AG08396 (cell line): ENCODE measurements at places on chromosomes 3 and 15.

GRCh38 chr3:194162070-194162678 lies 26.2 kb downstream of the HES1 start:
- no peak for DNase-seq

- DNase-seq = no peak
Observed at GRCh38 chr15:68211656-68212320, 6.7 kb upstream of the CALML4 start.

DNA sequence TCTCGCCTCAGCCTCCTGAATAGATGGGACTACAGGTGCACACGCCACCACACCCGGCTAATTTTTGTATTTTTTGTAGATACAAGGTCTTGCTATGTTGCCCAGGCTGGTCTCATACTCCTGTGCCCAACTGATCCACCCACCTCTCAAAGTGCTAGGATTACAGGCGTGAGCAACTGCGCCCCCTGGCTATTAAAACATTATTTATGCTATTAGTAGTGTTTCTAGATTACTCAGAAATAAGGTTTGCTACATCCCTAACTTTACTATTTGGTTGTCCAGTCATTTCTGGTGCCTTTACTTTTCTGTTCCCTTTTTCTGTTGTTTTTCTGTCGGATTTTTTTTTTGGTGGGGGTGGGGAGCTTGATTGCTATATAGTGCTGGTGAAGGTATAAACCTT lies 393.6 kb upstream of the TPM1 start:
- DNase-seq = no peak

DNA sequence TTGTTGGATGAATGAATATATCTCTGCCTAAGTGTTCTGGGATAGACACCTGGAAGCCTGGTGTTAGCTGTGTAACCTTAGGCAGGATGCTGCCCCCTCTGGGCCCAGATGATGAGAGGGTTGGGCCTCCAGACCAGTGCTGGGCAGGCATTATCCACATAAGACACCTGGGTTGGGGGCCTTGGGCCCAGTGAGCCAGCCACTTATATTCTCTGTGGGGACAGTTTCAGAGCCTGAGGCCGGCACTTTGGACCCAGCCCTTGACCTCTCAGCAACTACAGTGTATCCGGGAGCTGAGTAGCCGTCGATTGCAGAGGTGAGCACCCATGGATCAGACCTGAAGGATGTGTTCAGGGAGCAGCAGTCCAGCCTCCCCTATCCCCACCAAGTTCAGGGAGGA lies 2.2 kb downstream of the HEMK1 start:
- no peak for DNase-seq

- DNase-seq = no peak
Observed at GRCh38 chr3:185221203-185221602, 32.6 kb downstream of the EHHADH start.

DNA sequence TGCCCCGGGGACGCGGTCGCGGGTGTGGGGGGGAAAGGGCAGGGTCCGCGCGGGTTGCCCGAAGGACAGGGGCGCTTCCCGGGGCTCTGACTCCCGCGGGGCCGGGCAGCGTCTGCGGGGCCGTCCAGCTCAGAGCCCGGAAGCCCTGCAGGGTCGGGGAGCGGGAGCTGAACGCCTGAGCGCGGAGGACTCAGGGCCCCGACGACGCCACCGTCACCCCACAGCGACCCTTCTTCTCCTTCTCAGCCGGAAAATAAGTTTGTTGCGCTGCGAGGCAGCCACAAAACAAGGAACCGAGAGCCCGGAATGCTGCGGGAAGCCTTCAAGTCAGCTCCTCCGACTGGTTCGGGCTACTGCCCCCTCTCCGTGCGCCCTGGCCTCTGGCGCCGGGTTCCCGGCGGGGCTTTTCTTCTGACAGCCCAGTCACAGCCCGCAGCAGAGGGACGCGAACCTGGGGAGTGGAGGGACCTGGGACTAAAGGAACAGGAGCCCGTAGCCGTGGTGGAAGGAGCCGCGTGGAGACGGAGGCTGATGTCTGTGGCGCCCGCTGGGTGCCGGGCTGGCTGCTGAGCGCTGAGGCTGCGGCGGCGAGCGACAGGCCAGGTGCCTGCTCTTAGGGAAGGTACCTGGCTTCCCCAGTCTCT lies 484 bp downstream of the CNTN4 start:
- no peak for DNase-seq

DNA sequence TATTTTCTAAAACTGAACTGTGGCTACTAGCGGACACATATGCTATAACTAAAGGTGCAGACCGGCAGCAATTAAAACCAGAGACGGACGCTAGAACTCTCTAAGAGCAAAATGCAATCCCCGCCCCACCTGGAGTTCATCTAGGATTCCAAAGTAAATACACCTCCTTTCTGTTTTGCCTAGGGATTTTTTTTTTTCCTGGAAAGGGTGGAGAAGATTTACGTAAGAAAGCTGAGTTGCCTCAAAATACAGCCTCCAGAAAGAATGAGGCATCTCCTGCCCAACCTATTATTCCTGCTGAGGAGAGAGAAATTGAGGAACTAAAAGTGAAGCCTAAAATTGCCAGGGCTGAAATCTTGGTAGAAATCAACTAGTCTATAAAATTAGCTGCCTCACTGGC lies 150.2 kb downstream of the TP63 start:
- no peak for DNase-seq

DNA sequence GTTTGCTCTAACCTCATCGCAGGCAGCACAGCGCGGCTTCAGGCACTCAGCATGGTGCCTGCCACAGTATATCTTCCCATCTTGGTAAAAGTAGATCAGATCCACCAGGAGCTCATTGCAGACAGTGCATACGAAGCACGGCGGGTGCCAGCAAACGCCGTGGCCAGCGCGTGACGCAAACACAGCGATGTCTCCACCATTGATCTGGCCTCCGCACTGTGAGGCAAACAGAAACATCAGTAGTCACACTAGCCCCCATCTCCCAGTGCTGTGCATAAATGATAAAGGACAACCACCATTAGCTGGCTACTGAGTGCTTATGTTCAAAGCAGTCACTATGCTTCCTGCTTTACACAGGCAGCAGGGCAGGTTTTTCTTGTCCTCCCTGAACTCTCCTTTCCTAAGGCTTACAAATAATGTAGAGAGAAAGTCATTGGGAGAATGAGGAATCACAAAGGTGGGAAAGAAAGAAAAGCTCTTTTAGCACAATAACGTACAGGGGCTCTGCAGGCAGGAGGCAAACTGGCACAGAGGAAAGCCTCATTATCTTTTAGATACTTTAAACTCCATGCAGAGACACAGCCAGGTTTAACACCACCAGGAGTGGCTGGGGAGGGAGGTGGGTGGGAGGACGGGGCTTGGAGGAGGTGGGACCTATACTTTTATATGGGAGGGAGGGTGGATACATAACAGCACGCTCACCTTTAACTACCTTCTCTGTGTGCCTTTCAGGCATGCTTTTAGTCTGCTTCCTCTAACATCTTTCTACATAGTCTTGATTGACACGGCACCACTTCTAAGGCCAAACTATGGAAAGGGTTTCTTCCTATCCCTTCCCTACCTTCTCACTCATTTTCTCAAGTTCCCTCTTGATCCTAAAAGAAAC lies 67.9 kb downstream of the PRICKLE2 start:
- no peak for DNase-seq

GRCh38 chr15:78567531-78567930 lies 2.2 kb downstream of the CHRNA5 start:
- no peak for DNase-seq

GRCh38 chr15:99514306-99514705 lies 51.5 kb upstream of the MEF2A start:
- no peak for DNase-seq

- no peak for DNase-seq
Observed at GRCh38 chr15:39925112-39925842, 5.2 kb upstream of the GPR176 start.
